ENCODE measurements at places on chromosomes 1 and 21.

- DNase-seq, result peak; percentile 69
Observed at GRCh38 chr1:150813028-150813707, 5.1 kb upstream of the CTSK start.

- no peak for DNase-seq
Observed at GRCh38 chr1:206112600-206113301, 4.4 kb downstream of the AVPR1B start.

DNA sequence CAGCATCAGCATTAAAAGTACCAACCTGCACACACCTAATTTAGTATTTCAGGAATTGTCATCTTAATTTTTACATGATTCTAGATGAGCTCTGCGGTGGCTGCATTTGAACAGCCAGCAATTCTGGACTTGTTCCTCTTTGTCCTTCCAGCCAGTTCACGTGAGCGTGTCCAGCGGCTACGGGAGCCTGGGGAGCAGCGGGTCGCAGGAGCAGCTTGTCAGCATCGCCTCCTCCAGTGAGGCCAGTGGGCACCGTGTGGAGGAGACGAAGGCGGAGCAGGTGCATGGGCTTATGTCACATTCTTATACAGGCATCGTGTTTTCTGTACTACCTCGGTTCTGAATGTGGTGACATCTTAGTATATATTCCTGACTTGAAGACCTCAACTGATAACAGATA is 25.7 kb downstream of the PER3 start:
- DNase-seq, result no peak

DNA sequence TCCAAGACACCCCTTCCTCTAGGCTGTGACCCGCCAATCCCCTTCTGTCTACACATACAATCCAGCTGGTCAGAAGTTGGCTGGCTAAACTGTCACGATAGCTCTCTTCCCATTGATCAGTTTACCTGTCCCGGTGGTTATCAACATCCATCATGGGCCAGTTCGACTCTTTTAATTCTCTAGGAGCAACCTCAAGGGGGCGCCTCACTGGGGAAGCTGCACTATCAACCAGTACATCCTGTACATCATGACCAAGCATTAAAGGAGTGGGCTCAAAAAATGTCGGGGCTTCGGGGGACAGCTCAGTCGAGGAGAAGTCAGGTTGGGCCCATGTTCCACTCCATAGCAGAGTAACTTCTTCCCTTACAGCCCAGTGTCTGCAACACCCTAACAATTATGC is 53.2 kb upstream of the B3GALNT2 start:
- DNase-seq, result no peak

DNA sequence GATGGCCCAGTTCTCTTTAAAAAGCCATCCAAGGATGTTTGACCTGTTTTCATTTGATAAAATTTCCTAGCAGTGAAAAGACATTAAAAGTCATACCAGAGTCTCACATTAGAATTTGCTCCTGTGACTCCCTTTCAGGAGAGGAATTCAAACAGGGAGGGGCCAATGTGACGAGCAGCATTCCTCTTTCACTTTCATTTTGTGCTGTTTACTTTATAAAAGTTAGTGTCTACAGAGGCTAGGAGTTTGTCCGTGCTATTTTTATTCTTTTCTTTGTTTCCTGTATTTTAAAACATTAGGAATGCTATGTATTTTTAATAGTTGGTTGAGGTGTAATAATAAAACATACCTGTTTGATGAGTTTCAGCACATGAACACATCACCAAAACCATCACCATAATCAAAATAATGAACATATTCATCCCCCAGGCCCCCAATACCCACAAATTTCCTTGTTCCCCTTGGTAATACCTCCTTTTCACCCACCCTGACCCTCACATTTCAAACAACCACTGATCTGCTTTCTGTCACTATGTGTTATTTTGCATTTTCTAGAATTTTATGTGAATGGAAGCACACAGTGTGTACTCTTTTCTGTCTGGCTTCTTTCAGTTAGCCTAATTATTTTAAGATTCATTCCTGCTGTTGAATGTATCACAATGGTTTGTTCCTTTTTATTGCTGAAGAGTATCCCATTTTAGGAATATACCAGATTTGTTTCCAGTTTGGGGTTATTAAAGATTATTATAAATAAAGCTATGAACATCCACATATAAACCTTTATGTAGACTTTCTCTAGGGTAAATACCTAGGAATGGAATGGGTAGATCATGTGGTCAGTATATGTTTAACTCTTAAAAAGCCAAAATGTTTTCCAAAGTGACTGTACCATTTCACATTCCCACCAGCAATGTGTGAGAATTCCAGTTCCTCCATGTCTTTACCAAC is 129.5 kb downstream of the TENT5C start:
- peak; percentile 53 for DNase-seq

GRCh38 chr1:17348593-17349234 is 23.3 kb upstream of the PADI6 start:
- DNase-seq, result no peak

DNA sequence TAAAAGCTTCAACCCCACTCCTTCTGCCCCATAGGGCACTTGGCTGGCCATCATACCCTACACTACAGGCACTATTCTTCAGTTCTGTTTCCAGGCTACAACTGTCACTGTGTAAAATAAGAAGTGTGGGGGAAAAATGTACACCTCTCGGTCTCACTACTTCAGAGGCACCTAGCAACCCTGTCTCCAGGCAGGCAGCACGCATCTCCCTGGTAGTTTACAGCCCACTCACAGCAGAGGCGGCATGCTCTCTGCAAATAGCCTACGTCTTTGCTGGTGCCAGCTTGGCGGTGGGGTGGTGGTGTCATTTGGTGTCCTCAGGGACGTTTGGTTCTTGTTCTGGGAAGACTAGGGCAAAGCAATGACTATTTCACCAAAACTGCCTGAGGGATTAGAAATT is 48.2 kb upstream of the BTG3 start:
- no peak for DNase-seq

Measured in tongue (tissue), 3 donors.